CD8-positive, alpha-beta T cell (primary cell): ENCODE measurements at places on chromosomes 12 and 14.

- DNase-seq = no peak
These were observed 495.3 kb downstream of the NELL2 start for GRCh38 chr12:44380861-44381260.

- no peak for DNase-seq
These were observed 198.5 kb upstream of the PPFIA2 start for GRCh38 chr12:81957631-81958030.

GRCh38 chr12:65534238-65534841, 255.9 kb downstream of the MSRB3 start:
- DNase-seq = no peak

DNA sequence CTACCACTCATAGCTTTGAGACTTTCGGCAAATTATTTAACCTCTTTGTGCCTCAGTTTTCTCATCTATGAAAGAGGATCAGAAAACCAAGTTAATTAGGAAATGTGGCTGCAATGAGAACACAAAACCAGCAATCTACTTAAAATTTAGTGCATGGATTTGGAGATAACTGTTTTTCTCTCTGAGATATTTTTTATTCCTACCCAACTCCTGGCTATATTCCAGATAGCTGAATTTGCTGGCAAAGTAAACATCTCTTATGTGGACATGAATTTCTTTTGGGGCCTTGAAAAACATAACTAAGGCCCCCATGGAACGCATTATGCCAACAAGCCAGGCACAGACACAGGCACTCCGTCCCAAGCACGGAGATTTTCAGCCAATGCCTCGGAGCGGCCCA, 53.4 kb upstream of the FOXN3 start:
- no peak for DNase-seq

GRCh38 chr12:130461839-130462557, 124.3 kb downstream of the PIWIL1 start:
- DNase-seq = no peak

GRCh38 chr14:77485256-77485655, 13.4 kb downstream of the ISM2 start:
- DNase-seq = no peak

- no peak for DNase-seq
These were observed 306.3 kb downstream of the ATP23 start for GRCh38 chr12:58247633-58248032.

GRCh38 chr12:69161829-69162228, 77.5 kb upstream of the CPSF6 start:
- DNase-seq = no peak
